ENCODE measurements at places on chromosomes 13 and 19.
A peak's percentile ranks its signal among the peaks of the same experiment; 100 is the strongest.

- DNase-seq = no peak
These were observed 471.0 kb downstream of the OLFM4 start for GRCh38 chr13:53499576-53500133.

- DNase-seq = no peak
These were observed 613.2 kb upstream of the SLITRK5 start for GRCh38 chr13:87057807-87058520.

GRCh38 chr19:3003046-3003445 is 25.7 kb downstream of the TLE6 start:
- no peak for DNase-seq

DNA sequence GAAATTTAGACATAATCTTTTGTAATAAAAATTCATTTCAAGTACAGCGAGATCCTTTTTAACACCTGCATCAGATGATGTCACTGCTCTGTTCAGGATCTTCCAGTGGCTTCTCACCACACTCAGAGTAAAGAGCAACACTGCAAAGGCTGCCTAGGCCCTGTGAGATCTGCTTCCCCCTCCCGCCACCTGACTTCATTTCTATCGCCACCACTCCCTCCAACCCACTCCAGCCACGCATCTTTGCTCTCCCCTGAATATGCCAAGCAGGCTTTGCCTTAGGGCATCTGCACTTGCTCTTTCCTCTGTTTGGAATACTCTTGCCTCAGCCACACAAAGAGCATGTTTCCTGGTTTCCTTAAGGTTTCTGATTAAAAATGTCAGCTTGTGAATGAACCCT is 58.3 kb downstream of the MBNL2 start:
- no peak for DNase-seq

GRCh38 chr19:4636151-4636717 is 3.1 kb upstream of the TNFAIP8L1 start:
- DNase-seq = peak; percentile 29

GRCh38 chr19:38057959-38058690 is 151.1 kb downstream of the SIPA1L3 start:
- DNase-seq = no peak

DNA sequence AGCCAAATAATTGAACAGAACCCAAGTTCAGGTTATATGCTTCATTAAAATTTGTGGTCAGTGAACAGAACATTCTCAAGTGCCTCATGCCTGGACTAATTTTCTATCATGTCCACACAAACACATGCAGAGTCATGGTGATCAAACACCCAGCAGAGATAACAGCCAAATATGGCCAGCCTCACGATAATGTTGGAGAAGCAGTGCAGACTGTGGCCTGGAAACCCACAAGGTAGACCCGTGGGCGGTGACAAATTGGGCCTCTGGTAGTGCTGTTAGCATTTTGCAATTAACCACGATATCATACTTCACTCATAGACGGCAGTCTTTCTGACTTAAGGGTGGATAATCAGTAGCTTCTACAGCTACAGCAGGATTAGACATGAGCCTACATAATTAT is 35.0 kb upstream of the VWA8 start:
- DNase-seq = no peak

GRCh38 chr13:29487466-29488454 is 107.7 kb downstream of the SLC7A1 start:
- no peak for DNase-seq
